ENCODE measurements at places on chromosomes 13 and 19. TPM values are rescaled to one million over a fixed set of nuclear protein-coding genes. Genes with fewer than 3 reads are reported as not detected.

GRCh38 chr13:109857325-109857724, 70.9 kb upstream of the IRS2 start:
- DNase-seq = no peak

GRCh38 chr19:55176076-55176475, 4.0 kb downstream of the SYT5 start:
- no peak for DNase-seq

DNA sequence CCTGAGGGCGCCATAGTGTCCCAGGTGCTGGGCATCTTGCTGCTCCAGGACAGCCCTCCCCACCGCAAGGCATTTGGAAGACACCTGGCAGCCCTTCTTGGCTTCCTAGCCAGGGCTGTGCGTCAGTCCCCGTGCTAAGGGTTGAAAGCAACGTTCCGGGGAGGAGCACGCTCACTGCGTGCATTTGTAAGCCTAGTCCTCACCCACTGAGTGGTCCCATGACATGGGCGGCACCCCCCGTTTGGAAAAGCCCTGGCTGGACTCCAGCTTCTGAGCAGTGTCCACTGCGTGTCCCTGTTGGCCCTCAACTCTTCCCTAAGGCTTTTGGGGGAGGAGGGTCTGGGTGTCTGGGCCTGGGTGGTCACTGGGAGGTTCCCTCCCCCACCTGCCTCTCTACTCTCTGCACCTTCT, 76.3 kb upstream of the GPR183 start:
- DNase-seq = no peak

GRCh38 chr13:81686877-81687276, 1346.0 kb upstream of the SPRY2 start:
- no peak for DNase-seq

- DNase-seq = no peak
Observed at GRCh38 chr19:39224910-39225309, 19.9 kb downstream of the IFNL3 start.

The RNF225 gene
- total RNA-seq = not detected

The TNFSF11 gene
- not detected for total RNA-seq

The KANK3 gene
- total RNA-seq = 19.6 TPM

The FBXO46 gene
- total RNA-seq = 10.8 TPM

All from left cardiac atrium (tissue), 4 donors.